ENCODE measurements at places on chromosomes 6 and 20.

GRCh38 chr6:78618970-78619369 lies 248.4 kb upstream of the IRAK1BP1 start:
- no peak for DNase-seq

DNA sequence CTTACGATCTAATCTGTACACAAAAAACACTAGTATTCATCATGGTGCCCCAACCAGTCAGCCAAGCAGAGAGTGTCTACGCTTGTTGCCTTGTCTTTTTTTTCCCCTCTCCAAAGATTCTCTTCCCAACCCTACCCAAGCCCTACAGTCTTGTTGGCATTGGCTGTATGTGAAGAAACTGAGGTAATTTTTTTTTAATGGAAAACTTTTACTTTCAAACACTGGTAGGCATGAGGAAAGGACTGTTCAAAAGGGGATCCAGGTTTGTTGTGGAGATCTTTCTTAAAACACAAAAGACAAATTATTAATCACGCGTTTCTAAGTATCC lies 89.2 kb upstream of the PRSS16 start:
- DNase-seq = no peak

DNA sequence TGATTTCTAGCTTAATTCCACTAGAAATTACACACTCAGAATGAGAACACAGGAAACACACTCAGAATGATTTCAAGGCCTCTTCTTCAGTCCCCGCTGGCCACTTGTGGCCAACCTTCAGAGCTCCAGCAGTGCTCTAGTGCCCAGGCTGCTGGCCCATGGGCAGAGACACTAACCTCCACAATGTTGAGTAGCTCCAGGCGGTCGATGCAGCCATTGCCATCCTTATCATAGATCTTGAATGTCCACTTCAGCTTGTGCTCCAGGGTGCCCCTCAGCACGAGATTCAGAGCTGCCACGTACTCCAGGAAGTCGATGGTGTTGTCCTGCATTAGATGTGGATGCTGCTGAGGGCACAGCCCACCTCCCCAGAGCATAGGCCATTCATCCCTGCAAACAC lies 6.3 kb downstream of the GUCA1B start:
- DNase-seq = no peak

DNA sequence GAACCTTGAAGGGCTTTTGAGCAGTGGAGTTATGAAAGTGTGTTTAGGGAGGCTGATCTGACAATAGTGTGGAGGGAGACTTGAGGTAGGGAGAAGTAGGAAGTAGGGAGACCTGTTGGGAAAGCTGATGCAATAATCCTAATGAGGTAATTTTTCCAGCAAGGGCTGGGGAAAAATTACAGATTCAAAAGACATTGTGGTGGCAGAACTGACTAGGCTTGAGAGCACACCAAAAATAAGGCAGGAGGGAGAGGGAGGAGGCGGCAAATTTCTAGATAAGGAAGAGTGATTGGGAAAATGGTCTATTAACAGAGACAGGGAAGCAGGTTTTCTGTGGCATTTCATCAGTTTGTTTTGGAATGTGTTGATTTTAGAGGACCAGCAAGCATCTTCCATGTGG lies 5.5 kb downstream of the PRRT1 start:
- DNase-seq = no peak

DNA sequence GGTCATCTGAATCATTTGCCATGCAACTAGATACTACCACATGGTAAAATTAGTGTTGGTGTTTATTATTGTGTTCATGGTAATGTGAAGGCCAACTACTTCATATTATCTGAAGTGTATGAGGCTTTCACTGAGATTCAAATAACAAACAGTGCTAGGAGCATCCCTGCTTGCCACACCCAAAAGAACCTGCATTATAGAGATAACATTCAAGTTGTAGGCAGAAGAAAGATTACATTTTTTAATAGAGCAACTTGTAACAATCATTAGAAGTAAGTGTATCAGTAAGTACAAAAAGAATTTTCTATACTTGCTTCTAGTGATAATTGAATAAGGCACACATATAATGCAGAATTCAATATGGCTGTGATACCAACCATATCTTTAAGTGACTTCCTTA lies 49.8 kb downstream of the BCKDHB start:
- no peak for DNase-seq

DNA sequence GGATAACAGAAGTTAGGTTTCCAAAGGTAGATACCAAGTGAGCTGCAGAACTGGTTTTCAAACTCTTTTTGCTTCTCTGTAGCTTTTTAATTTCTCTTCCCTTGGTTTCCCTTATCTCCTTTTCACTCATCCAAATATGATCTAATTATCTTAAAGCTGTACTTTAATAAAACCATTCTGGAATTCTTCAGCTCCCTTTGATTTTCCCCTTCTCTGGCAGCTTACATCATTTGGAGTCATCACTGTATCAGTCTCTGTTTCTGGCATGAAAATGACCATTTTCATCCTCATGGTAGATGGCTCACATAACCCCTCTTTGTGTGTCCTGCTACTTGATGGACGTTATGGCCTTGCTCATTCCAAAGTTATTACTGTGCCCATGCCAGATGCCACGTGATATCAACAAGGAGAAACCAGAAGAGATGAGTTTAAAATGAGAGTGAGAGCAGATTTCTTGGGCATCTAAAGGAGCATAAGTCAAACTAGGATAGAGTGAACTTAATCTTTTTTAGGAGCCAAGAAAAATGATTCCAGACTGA lies 620.2 kb downstream of the QKI start:
- DNase-seq = no peak

- no peak for DNase-seq
Measured at GRCh38 chr6:48188158-48188557, 77.2 kb upstream of the PTCHD4 start.

DNA sequence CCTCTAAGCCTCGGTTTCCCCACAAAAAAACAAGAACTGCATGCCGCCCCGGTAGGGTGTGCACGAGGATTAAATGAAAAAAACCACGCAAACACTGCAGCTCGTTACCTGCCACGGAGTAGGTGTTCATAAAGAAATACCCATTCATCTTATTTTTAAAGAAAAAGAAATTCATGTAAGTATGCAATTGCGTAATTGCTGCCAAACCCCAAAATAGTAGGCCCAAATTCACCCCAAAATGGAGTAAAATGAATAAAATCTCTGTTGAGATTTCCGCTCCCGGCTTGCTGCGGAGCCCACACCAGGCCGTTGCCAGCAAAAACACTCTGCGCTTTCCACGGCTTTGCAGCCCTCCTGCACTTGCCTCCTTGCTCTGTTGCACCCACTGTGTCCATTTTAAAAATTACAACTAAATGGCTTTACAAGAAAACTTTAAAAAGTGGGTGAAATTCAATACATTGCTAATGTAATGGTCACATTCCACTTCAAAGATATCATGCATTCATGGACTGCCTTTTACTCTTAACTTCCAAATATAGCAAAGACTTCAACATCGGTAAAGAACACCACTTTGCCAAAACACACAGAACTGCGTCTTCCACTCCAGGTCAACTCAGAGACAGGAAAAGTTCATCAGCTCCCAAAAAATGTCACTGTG lies 125.0 kb downstream of the ZMYND8 start:
- DNase-seq = no peak

GRCh38 chr6:46269447-46270229 lies 98.9 kb upstream of the ENPP5 start:
- no peak for DNase-seq

DNA sequence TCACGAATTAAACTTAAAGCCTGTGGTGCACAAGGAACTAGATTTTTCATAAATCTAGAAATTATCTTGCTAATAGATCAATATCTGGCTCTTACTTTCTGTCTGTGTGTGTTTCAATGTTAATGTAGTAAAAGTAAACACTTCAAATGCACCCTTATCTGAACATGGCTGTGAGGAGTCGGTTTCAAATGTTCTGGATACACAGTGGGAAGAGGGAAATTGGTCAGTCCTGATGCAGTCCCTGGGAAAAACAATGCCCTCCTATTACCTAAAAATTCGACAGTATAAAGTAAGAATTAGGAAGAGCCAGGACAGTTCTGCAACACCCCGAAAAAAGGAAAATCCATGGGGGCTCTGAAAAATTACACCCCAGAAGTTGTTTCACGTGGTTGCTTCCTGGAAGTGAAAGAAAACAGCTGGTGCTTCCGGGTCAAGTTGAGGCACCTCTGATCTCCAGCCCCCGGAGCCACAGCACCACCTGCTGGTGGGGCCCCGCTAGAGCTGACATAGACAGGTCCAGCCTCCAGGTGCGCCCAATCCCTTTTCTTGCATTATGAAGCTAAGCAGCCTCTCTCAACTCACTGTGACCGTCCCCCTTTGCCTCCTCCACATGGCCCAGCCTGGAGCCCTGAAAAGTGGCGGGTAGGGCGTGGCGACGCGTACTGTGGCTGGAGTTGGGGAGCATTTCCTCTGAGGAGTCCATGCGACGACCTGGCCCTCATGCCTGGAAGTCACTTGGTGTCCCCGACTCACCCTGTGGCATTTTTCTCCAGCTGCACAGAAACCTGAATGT lies 8.3 kb downstream of the SEMG2 start:
- no peak for DNase-seq

DNA sequence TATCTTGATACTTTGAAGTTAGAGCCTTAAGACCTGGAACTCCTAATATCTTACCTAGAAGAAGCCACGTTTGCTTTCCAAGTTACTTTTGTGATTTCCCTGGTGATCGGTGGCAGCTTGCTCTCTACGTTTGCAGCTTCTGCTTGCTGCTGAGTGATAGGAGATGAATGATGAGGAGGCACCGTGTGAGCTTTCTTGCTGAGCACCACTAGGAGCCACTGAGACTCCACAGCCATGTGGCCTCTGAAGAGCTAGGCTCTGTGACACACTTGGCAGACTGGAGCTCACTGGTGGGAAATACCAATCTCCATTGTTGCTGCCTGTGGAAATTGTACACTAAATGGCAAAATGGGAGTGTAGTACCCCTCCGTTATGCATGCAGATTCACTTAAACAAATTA lies 161.8 kb downstream of the IBTK start:
- DNase-seq = no peak

GRCh38 chr6:129748901-129749748 lies 39.1 kb upstream of the ARHGAP18 start:
- no peak for DNase-seq

DNA sequence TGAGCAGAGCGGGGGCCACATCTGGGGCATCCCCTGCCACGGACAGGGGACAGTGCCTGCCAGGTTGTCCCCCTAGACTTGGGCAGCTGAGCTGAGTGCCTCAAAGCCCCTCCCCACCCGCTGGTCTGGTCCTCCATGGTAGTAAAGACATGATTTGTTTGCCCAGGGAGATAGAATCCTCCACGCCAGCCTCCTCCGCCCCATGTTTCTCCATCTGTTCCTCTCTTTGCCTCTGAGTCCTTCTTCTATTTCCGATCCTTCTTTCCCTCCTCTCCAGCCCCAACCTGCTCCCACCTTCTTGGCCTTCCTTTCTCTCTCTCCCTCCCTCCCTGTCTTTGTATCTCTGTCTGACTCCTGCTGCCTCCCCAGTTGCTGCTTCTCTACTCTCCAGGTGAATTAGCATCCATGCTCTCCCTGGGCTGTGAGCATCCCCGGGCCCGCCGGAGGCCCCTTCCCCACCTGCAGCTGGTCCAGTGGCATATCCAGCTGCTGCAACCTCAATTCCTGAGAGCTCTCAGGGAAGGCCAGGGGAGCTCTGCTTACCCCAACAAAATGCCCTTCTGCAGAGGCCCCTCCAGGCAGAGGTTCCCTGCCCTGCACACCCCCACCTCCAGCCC lies 45.8 kb downstream of the CPNE5 start:
- no peak for DNase-seq

GRCh38 chr6:5778317-5778857 lies 228.3 kb downstream of the NRN1 start:
- no peak for DNase-seq

DNA sequence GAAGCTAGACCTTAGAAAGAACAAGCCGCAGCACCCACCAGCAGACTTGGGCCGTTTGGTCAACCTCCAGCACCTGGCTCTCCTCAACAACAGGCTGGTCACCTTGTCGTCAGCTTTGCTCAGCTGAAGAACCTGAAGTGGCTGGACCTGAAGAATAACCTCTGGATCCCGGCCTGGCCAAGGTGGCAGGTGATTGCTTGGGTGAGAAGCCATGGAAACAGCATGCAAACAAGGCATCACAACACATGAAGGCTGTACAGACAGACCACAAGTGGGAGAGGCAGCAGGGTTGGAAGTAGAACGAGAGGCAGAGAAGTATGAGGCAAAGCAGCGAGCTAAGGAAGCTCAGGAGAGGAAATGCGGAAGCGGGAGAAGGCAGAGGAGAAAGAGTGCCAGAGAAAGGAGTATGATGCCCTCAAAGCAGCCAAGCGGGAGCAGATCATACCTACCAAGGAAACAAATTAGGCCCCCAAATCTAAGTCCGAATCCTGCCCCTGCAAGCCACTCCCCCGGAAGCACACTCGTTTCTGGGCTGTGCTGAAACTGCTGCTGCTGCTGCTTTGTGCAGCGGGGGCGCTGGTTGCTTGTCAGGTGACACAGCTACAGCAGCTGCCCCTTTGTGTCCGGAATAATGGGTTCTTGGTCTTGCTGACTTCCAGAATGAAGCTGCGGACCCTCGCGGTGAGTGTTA lies 121.6 kb upstream of the LGSN start:
- DNase-seq = peak; percentile 81

DNA sequence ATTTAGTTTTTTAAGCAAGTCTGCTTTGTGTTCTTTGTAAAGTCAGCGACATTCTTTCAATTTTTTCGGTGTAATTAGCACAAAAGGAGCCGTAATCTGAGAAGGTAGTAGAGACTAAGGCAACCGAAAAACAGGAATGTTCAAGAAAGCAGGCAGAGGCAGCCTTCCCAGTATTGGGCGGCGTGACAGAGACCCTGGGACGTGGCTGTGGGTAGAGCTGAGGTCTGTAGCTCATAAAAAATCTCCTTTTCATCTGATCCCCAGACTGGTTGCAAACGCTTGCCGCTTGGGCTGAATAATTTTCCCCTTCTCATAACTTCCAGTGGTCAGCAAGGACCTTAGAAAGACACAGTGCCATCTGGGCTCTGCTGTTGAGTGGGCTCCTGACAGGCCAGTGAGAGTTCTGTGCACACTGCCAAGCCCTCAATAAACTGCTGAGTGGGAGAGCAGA lies 30.8 kb downstream of the GNAS start:
- no peak for DNase-seq

GRCh38 chr6:16511040-16511660 lies 250.1 kb downstream of the ATXN1 start:
- peak; percentile 4 for DNase-seq

GRCh38 chr20:19815553-19815991 lies 57.5 kb downstream of the RIN2 start:
- DNase-seq = no peak

DNA sequence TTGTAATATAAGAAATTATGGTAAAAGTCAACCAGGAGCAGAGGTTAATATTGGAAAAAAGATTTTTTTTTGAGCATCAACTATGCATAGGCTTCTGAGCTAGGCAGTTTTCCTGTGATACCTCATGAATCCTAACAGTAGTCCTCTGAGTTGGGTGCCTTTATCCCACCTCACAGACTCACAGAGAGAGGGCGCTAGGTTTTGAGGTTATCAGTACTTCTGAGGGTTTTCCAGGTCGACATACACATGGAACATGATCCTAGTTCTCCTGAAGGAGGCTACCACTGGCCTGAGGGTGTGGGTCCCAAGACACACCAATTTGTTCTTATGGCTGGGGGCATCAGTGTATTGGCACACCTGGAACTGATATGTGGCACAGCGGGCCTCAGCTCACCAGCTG lies 358.8 kb upstream of the JAG1 start:
- DNase-seq = no peak

- DNase-seq = no peak
Measured at GRCh38 chr6:28693033-28693750, 167.5 kb downstream of the GPX5 start.

- peak; percentile 43 for DNase-seq
Measured at GRCh38 chr20:39112178-39112743, 150.1 kb downstream of the DHX35 start.
